ENCODE measurements at places on chromosomes 6 and 20. TPM values are rescaled to one million over a fixed set of nuclear protein-coding genes. Genes with fewer than 3 reads are reported as not detected.

GRCh38 chr6:154767003-154767723 lies 33.9 kb downstream of the SCAF8 start:
- DNase-seq, result no peak

DNA sequence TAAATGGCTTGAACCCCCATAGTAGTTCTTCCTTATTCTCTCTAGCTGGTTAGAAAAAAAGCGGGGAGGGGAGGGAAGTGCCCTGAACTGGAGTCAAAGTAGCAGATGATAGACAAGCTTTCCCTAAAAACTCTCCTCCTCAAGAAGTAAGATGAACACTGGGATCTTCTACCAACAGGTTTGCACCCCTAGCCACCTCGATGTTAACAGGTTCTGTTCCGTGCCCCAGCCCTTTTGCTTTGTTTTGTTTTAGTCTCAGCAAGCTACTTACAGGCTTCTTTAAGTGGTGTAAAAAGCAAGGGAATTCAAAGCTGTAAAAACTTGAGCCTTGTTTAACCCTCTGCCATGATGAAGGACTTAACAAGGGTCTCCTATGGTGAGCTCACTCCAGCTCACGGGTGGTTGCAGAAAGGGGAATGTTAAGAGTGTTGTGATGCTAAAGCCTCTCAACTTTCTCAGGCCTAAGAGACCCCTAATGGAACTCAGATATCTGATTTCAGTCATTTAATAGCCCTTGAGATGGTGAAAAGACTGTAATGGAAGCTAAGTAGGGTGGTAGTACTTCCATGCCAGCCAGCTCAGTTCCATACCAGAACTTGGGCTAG lies 106.0 kb downstream of the FOXO3 start:
- no peak for DNase-seq

DNA sequence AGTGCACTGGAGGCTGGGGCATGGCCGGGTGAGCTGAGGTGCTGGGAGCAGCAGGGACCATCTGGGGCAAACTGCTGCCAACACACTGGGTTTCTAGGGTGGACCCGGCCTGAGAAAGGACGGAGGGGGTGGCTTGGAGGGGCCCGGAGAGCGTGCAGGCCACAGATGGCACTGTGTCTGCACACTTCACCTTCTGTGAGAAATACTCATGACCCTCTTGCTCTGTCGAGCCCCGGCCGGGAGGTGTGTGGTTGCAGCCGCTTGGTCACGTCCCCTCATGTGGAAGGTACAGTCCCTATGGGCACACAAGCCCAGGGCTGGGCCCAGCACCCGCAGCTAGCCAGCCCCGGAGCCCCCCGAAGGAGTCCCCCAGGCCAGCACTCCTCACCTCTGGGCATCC lies 59.7 kb downstream of the RBM38 start:
- no peak for DNase-seq

- DNase-seq, result peak; percentile 45
Measured at GRCh38 chr6:139474145-139475108, 100.0 kb upstream of the CITED2 start.

- DNase-seq, result no peak
Measured at GRCh38 chr6:110357664-110358552, at the start of gene METTL24. TSS of gene METTL24 (minus strand) at chr6:110358349. CDS start at chr6:110358272, 77 bp downstream.

- DNase-seq, result peak; percentile 87
Measured at GRCh38 chr20:45344168-45344860, 3.9 kb downstream of the SDC4 start.

DNA sequence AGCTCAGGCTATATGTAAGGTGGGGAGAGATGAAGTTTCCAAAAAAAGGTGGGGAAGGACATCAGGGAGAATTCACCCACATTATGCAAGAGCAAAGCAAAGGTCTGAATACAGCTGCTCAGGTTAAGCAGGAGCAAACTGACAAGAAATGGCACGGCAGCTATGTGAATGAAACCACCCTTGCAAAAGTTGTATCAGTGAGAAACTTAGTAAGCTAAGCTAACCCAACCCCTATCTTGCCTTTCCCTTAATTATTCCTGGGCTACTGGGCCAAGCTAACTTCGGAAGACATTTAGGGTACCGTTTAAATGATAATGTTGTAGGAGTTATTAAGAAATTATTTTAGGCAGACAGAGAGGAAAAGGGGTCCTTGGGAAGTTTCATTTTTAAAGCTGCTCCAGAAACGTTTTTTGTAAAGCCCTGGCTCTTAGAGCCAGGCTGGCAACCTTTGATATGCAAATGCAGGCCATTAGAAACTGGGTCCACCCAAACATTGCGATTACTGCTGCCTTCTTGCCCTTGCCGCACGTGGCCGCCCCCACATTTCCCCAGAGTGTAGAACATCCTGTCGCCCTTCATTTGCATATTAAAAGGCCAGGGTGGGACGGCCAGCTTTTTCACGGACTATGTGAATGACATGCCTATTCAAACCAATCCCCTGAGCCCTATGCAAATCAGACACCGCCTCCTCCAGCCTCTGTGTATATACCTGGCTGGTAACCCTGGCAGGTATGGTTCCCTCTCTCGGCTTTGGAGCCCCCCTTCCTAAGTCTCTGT lies 60.5 kb upstream of the SAMD5 start:
- no peak for DNase-seq

DNA sequence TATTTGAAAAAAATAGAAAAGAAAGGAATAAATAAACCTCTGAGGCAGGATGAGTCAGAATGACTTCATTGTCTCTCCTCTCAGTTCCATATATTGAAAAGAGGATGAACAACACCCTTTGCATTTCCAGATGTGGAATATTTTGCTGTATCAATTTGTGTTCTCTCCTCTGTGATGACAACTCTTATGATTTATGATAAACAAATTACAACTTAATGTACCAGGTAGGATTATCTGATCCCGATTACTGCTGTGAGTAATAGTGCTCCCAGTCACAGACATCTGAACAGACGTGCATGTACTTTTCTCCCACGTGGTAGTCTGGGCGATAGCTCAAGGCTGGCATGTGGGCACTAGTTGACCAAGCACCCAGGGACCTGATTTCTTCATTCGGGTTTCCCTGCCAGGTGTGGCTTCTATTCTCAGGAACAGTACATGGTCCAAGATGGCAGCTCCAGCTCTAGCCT lies 142.1 kb upstream of the SULF2 start:
- DNase-seq, result peak; percentile 52

DNA sequence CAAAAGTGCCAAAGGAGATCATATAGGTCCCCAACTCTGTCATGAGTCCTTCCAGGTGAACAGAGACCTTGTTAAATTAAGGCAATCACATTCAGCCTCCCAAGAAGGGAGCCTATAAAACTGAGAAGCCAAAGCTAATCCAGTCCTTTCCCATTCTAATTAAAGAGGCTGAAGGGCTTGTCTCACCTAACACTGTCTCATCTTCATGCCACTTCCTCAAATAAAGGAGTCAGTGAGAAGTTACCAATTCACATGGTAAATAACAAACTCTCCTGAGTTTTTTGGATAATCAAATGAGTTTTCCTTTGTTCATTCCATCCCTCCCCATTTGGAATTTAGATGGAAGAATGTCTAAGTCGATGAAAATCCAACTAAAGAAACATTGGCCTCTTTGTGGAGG lies 242.8 kb downstream of the UST start:
- DNase-seq, result no peak

- no peak for DNase-seq
Measured at GRCh38 chr20:19308146-19308545, 95.7 kb downstream of the SLC24A3 start.

GRCh38 chr6:114739656-114740055 lies 396.8 kb upstream of the HS3ST5 start:
- no peak for DNase-seq

GRCh38 chr6:1703923-1704322 lies 94.2 kb downstream of the FOXC1 start:
- no peak for DNase-seq

DNA sequence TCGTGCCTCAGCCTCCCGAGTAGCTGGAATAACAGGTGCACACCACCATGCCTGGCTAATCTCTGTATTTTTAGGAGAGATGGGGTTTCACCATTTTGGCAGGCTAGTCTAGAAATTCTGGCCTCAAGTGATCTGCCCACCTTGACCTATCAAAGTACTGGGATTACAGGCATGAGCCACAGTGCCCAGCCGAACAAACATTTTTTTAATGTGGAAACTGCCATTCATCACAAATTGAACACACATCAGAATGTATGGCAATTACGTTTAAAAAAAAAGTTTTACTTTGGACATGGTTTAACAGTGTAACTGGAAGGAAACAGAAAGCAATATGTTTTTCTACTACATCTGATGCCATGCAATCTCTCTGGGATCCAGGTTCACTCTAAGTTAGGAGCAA lies 38.3 kb upstream of the LOC128125822 start:
- no peak for DNase-seq

DNA sequence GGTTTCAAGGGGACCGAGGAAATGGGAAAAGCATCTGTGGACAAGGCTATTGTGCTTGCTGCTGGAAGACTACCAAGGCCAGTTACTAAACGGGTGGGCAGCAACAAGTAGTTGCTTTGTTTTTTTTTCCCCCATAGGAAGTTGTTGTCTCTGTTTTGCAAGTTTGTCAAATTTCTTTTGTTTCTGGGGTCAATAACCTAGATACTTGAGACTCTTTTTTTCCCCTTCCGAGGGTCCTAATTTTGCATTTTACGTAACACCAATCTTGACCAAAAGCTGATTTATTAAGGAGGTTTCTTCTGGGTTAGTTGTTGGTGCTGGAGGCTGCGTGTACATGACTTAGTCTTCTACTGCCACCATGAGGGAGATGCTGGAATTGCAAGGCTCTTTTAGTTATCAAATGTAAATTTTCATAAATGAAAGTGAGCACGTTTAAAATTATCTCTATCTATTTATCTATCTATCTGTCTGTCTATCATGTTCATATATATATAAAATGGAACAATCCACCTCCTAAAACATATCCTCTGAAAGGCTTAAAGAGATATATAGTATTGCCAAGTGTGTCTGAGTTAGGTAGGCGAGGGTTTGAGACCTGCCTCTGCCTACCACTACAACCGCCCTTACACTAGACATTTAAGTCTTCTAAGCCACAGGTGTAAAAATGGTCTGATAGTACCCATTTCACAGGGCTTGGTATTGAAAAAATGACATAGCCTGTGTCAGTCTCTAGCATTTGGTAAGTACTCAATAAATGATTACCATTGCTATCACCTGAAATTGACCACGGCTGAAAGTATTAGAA lies 60.2 kb downstream of the GCLC start:
- DNase-seq, result peak; percentile 66

GRCh38 chr20:7540923-7541322 lies 399.3 kb downstream of the HAO1 start:
- no peak for DNase-seq

RPRD1B gene
- total RNA-seq, result 50.7 TPM

PRKN gene
- not detected for total RNA-seq

MACROD2 gene
- total RNA-seq, result not detected

Data from SJSA1 (cell line).